ENCODE measurements at places on chromosomes 3 and 15. TPM values are rescaled to one million over a fixed set of nuclear protein-coding genes. Genes with fewer than 3 reads are reported as not detected.

TSC22D2 gene
- total RNA-seq, result 34.9 TPM

DNA sequence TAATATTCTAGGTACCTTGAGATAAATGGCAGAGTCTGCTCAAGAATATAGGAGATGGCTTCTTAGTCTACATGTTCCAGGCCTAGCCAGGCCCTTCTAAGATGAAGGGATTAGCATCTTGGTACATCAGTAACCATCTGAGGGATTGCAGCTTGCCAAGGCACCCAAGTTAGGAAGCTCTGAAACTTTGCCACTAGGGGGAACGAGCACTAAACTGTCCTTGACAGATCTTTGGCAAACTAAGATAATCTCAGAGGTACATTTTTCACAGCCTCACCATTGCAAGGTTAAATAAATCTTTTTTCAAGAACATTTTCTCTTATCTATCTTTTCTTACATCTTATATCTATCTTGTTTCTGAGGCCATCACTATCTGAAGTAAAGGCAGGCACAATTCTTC is 351.2 kb downstream of the RAP2B start:
- H3K4me3 ChIP-seq, result no peak overlapping the region
- DNase-seq, result peak; percentile 6
- H3K27ac ChIP-seq, result no peak overlapping the region
- no peaks in the 10 kb centered on the region for H3K4me1 ChIP-seq
- no peaks in the 10 kb centered on the region for H3K27me3 ChIP-seq

DNA sequence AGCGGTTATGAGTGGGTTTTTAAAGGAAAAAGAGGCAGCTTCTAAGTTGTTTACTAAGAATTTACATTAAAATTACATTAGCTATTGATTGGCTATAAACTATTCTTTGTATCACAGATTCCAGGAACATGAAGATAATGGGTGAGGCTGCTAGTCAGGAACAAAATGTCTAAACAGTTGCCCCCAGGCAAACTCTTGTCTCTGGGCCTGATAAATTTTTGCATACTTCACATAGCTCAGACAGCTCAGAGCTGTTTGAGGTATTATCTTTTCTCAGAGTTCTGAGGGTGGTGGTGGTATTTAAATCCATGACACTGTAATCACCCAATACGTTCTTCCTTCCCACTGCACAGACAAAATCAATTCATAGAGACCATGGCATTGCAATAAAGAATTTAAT is 2.1 kb upstream of the HACD2 start:
- no peaks in the 10 kb centered on the region for H3K36me3 ChIP-seq
- DNase-seq, result peak; percentile 34
- peak overlapping the region; percentile 95 for H3K27ac ChIP-seq
- H3K4me3 ChIP-seq, result no peak overlapping the region

GRCh38 chr3:3771567-3771966 is 27.7 kb upstream of the LRRN1 start:
- H3K36me3 ChIP-seq, result no peaks in the 10 kb centered on the region
- no peak overlapping the region for H3K27ac ChIP-seq
- no peak for DNase-seq
- no peaks in the 10 kb centered on the region for H3K27me3 ChIP-seq
- H3K4me1 ChIP-seq, result no peaks in the 10 kb centered on the region

GRCh38 chr3:52268036-52268435 is 10.4 kb downstream of the WDR82 start:
- H3K4me1 ChIP-seq, result peaks cover 14% of the 10 kb centered on the region
- H3K27ac ChIP-seq, result no peak overlapping the region
- DNase-seq, result no peak
- peaks cover 4% of the 10 kb centered on the region for H3K36me3 ChIP-seq
- H3K27me3 ChIP-seq, result no peaks in the 10 kb centered on the region
- H3K4me3 ChIP-seq, result no peak overlapping the region
